ENCODE measurements at places on chromosomes 2 and 18.

DNA sequence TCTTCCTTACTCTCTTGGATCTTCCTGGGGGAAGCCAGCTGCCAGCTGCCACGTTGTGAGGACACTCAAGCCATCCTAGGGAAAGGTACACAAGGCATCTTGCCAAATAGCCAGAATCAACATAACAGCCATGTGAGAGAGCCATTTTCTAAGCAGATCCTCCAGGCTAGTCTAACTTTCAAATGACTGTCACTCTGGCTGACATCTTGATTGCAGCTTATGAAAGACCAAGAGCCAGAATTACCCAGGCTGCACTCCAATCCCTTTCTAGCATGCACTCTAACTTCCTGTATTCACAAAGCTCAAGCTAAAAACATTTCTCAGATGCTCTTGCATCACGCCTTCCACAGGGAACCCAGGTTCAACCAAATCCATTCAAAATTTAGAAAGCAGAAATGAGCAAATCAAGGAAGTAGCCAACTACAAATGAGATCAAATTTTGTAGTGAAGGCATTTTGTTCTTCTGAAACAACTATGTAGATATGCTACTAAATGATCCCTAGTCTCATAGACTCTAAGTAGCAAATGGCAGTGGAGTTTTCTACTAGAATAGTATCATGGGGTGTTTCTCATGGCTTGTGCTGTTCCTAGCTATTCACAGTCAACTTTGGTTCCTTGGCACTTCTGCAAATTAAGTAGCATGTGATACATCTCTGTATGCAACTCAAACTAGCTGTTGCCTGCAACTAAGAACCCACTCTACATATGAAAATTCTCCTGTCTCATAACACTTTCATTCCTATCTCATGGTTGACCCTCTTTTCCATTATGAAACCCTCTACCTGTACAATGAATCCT is 281.9 kb downstream of the ZEB2 start:
- H3K36me3 ChIP-seq = no peaks in the 10 kb centered on the region
- H3K27me3 ChIP-seq = no peaks in the 10 kb centered on the region
- H3K4me1 ChIP-seq = no peaks in the 10 kb centered on the region
- no peak overlapping the region for H3K27ac ChIP-seq
- no peak overlapping the region for H3K4me3 ChIP-seq

GRCh38 chr2:10390369-10390801 is 57.7 kb downstream of the ODC1 start:
- H3K4me1 ChIP-seq = peaks cover 10% of the 10 kb centered on the region
- no peaks in the 10 kb centered on the region for H3K36me3 ChIP-seq
- DNase-seq = no peak
- H3K27me3 ChIP-seq = no peaks in the 10 kb centered on the region

GRCh38 chr2:68171146-68171545 is 13.5 kb downstream of the PNO1 start:
- H3K4me1 ChIP-seq = no peaks in the 10 kb centered on the region
- no peak overlapping the region for H3K4me3 ChIP-seq
- H3K27me3 ChIP-seq = no peaks in the 10 kb centered on the region
- no peak overlapping the region for H3K27ac ChIP-seq
- H3K36me3 ChIP-seq = peaks cover 6% of the 10 kb centered on the region
- no peak for DNase-seq

- no peaks in the 10 kb centered on the region for H3K36me3 ChIP-seq
- no peak overlapping the region for H3K27ac ChIP-seq
- H3K4me1 ChIP-seq = peaks cover 3% of the 10 kb centered on the region
- no peak overlapping the region for H3K4me3 ChIP-seq
- peaks cover 100% of the 10 kb centered on the region for H3K27me3 ChIP-seq
Measured at GRCh38 chr2:176101842-176102241, 2.2 kb downstream of the HOXD12 start.

- no peak overlapping the region for H3K4me3 ChIP-seq
- DNase-seq = peak; percentile 28
- H3K27ac ChIP-seq = no peak overlapping the region
Measured at GRCh38 chr2:192128655-192129054, 66.1 kb downstream of the TMEFF2 start.

- H3K36me3 ChIP-seq = no peaks in the 10 kb centered on the region
- H3K27ac ChIP-seq = no peak overlapping the region
- DNase-seq = no peak
- no peaks in the 10 kb centered on the region for H3K4me1 ChIP-seq
- H3K4me3 ChIP-seq = no peak overlapping the region
Measured at GRCh38 chr2:12051831-12052230, 305.4 kb downstream of the LPIN1 start.

DNA sequence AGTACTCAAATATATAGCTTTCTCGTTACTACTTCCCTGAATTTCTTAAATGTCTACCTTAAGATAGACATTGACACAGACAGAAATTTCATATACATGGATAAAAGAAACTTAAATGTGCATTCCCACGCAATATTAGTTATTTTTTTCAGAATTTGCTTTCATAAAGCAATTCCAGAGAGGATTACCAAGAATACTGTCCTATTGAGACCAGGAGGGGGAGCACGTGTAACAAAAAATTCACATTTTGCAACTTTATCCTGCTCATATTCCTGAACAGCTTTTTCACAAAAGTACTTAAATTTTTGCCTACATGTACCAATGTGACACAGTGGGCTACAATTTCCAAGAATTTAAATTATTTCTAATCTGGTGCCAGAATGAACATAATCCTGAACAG is 30.7 kb upstream of the ERCC3 start:
- H3K4me3 ChIP-seq = no peak overlapping the region
- H3K4me1 ChIP-seq = no peaks in the 10 kb centered on the region
- H3K27ac ChIP-seq = no peak overlapping the region
- peaks cover 42% of the 10 kb centered on the region for H3K36me3 ChIP-seq
- peak; percentile 39 for DNase-seq

DNA sequence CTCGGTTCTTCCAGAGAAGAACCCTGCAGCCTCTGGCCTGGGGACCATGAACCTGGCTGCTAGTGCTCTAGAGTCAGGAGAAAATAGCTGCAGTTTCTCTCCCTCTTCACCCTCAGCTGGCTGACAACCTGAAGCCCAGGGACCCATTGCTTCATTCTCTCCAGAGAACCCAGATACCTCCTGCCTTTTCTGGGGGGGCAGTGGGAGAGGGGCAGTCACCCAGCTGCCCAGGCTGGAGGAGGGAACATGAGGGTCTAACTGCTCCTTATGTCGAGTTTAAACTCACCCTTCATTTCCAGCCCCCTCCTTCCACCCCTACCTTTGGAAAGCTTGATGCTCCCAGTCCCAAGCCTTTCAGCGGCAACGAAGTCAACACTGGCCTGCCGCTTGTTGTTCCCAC is 7.6 kb upstream of the ZFAND2B start:
- no peaks in the 10 kb centered on the region for H3K27me3 ChIP-seq
- H3K4me3 ChIP-seq = no peak overlapping the region
- H3K4me1 ChIP-seq = no peaks in the 10 kb centered on the region
- H3K36me3 ChIP-seq = no peaks in the 10 kb centered on the region

- H3K27me3 ChIP-seq = no peaks in the 10 kb centered on the region
- no peaks in the 10 kb centered on the region for H3K36me3 ChIP-seq
- no peaks in the 10 kb centered on the region for H3K4me1 ChIP-seq
- peak; percentile 34 for DNase-seq
- no peak overlapping the region for H3K4me3 ChIP-seq
Measured at GRCh38 chr2:129859175-129859574, 120.3 kb upstream of the RAB6C start.

GRCh38 chr2:200662727-200663126 is 76.9 kb downstream of the AOX1 start:
- H3K4me1 ChIP-seq = no peaks in the 10 kb centered on the region
- H3K36me3 ChIP-seq = no peaks in the 10 kb centered on the region
- no peaks in the 10 kb centered on the region for H3K27me3 ChIP-seq
- no peak overlapping the region for H3K27ac ChIP-seq
- no peak for DNase-seq

DNA sequence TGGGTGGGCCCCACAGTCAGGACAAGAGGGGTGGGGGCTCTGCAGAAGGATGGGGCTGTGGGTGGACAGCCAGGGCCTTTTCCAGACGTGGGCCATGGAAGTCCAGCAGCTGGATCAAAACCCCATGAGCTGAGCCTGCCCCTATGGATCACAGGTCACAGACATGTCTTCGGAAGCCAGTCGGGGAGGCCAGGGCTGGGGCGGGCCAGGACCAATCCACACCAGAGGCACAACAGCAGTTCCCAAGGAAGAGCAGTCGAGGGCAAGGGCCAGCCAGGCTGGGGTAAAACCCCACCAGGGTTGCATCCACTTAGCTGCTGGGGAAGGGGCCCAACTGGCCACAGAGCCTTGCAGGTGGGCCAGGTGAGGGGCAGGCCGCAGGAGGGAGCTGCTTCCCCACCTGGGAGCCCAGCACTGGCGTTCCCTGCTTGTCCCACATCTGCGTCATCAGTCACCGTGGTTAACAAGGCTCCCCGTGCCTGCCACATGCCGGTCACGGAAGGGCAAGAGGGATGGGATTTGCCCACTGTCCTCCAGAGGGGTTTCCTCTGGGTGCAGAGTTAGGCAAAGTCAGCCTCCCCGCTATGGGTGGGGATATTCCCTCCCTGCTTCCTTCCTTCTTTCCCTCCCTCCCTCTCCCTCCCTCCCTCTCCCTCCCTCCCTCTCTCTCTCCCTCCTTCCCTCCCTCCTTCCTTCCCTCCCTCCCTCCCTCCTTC is 46.4 kb upstream of the ODC1 start:
- no peaks in the 10 kb centered on the region for H3K4me1 ChIP-seq
- no peak for DNase-seq
- H3K36me3 ChIP-seq = no peaks in the 10 kb centered on the region
- no peak overlapping the region for H3K27ac ChIP-seq
- peaks cover 9% of the 10 kb centered on the region for H3K27me3 ChIP-seq

- no peaks in the 10 kb centered on the region for H3K27me3 ChIP-seq
- H3K4me1 ChIP-seq = no peaks in the 10 kb centered on the region
- DNase-seq = no peak
- no peak overlapping the region for H3K27ac ChIP-seq
- no peaks in the 10 kb centered on the region for H3K36me3 ChIP-seq
Measured at GRCh38 chr2:128545829-128546228, 227.2 kb upstream of the HS6ST1 start.

DNA sequence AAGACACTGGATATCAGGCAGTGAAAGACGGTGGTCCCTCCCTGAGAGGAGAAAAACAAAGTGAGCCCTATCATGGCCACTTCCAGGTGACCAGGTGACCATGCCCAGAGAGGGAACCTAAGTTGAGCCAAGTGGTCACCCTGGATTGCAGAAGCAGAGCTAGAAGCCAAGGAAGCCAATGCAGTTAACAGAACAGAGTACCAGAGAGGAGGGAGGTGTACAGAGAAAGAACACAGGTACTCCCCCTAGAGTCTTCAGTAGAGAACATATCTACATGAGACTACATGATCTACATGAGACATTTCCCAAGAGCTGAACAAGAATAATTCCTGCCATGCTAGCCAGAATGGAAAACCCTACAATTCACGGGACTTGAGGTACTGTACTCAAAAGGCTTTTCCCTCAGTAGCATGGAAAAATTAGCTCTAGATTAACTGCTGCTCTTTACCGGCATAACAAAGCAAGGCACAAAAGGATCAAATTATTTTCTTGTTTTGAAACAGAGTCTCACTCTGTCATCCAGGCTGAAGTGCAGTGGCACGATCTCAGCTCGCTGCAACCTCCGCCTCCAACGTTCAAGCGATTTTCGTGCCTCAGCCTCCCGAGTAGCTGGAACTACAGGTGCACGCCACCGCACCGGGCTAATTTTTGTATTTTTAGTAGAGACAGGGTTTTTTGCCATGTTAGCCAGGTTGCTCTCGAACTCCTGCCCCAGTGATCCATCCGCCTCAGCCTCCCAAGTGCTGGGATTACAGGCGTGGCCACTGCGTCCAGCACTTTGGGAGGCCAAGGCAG is 23.5 kb downstream of the ROCK2 start:
- H3K27ac ChIP-seq = no peak overlapping the region
- no peak for DNase-seq
- no peak overlapping the region for H3K4me3 ChIP-seq
- no peaks in the 10 kb centered on the region for H3K36me3 ChIP-seq
- peaks cover 4% of the 10 kb centered on the region for H3K4me1 ChIP-seq

DNA sequence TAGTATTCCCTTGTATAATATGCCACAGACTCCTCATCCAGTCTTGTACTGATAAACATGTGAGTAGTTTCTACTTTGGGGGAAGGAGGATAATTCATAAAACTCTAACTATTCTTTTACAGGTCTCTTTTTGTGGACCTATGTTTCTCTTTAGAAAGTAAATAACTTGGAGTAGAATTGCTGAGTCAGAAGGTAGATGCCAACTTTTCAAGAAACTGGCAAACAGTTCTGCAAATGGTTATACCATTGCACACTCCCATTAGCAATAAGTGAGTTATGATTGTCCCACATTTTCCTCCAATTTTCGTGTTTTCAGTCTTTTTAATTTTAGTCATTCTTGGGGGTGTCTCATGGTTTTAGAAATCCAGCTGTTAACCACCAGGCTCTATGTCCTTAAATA is 477.2 kb upstream of the LRRTM4 start:
- H3K27me3 ChIP-seq = no peaks in the 10 kb centered on the region
- H3K36me3 ChIP-seq = no peaks in the 10 kb centered on the region
- H3K4me3 ChIP-seq = no peak overlapping the region
- no peak for DNase-seq
- H3K4me1 ChIP-seq = no peaks in the 10 kb centered on the region

DNA sequence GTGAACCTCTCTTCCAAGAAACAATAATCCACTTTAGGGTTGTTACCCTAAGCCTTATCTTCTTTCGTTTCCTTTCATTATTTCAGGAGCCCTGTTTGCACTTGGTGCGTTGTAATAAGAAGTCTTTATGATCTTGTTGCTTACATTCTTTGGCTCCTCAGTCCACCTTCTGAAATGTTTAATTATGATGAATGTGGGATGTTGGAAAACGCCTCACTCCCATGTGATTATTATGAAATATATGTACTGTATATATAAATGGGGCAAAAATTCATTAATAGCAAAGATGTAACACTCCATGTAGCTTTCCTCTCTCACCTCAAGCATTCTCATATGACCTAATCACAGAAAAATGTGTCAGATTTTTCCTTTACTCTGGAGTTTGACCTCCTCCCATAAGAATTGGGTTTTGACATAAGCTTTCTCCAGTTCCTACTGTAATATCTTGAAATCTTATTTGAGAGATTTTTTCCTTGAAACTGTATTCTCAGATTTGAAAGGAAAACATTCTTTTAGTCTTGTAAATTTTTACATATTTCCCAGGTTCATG is 397.2 kb upstream of the FANCL start:
- no peaks in the 10 kb centered on the region for H3K27me3 ChIP-seq
- H3K4me1 ChIP-seq = no peaks in the 10 kb centered on the region
- no peak overlapping the region for H3K27ac ChIP-seq
- H3K4me3 ChIP-seq = no peak overlapping the region

Data from cardiac muscle cell (in vitro differentiated cells and primary cell).